ENCODE measurements at places on chromosomes 7 and 10.

DNA sequence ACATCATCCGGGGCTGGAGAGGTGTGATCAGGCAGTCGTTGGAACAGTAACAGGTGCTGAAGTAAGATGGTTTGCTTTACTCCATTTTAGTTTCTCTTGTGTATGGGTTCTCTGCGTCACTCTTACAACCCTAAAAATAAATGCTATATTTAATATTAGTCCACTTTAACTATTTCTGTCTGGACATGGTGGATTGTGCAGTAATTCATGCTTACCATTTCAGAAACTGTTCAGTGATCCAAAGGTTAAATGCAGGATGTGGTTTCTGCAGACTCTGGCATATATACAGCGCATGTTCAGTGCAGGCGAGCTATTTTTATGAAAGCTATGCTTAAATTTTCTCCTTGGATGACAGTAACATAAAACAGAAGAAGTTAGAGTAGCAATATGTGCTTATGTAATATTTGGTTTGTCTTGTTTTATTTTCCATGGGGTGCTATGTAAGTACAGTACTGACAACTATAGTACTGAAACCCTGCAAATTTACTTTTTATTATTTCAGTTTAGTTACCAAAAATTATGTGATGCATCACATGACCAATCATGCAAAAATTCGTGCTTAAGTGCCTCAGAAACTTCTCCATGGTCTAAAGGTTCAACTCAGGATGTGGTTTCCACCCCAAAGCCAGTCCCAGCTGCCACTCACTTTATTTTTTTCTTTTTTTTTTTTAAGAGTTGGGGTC lies 46.6 kb upstream of the GRID1 start:
- no peak for DNase-seq

GRCh38 chr7:69598081-69598486 lies at the start of gene AUTS2:
Gene AUTS2, plus strand, starts transcription at chr7:69598475. Its CDS starts 1,179 bp downstream, at chr7:69599654.
- DNase-seq, result peak; percentile 88

DNA sequence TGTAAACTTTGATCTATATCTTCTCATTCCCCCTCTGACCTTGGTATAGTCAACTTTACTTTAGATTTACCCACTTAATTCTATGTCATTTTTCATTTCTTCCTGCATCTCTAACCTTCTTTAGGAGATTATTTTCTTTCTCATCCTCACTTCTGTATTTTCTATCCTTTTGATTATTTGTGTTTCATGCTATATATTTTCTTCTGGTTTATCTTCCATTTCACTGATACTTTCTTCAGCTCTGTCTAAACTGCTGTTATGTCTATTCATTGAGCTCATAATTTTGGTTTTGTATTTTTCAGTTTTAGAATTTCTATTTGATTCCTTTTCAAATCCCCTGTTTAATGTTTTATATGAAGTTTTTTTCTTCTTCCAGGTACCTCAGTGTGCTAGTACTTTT lies 171.1 kb upstream of the LYZL1 start:
- no peak for DNase-seq

- no peak for DNase-seq
These were observed 179.9 kb downstream of the PTPRN2 start for GRCh38 chr7:158407581-158408317.

DNA sequence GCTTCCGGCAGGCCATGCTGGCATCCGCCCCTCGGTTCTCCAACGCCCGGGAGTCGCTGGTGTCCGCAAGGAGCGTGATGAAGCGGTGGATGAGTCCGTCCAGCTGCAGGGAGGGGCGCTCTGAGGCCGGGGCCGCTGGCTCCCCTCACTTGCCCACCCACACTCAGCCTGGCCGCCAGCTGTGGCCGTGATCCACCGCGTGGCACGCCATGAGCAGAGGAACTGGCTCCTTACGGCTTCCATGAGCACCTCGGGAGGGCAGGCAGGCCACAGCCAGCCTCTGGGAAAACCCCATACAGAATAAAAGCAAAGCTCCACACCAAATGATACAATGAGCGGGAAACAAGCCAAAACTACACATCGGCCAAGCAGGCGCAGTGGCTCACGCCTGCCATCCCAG lies 15.5 kb upstream of the MICALL2 start:
- no peak for DNase-seq

- DNase-seq, result no peak
These were observed 85.1 kb upstream of the LANCL2 start for GRCh38 chr7:55280031-55280454.

GRCh38 chr7:22066522-22066921 lies 120.8 kb upstream of the CDCA7L start:
- no peak for DNase-seq

DNA sequence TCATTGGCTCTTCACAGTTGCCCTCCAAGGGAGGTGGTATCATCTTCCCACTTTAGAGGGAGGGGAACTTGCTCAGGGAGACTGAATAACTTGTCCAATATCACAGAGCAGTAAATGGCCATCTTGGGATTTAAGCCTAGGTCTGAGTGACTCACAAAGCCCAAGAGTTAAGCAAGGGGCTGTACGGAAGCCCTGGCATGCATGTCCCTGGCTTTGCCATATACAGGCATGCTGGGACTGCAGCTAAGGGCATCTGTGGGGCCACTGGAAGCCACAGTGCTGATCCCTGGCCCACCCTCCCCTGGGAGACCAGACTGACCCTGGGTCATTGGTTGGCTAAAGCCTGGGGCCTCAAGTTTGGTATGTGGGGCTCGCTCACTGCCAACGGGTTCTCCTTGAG lies 3.1 kb downstream of the VSIR start:
- no peak for DNase-seq

DNA sequence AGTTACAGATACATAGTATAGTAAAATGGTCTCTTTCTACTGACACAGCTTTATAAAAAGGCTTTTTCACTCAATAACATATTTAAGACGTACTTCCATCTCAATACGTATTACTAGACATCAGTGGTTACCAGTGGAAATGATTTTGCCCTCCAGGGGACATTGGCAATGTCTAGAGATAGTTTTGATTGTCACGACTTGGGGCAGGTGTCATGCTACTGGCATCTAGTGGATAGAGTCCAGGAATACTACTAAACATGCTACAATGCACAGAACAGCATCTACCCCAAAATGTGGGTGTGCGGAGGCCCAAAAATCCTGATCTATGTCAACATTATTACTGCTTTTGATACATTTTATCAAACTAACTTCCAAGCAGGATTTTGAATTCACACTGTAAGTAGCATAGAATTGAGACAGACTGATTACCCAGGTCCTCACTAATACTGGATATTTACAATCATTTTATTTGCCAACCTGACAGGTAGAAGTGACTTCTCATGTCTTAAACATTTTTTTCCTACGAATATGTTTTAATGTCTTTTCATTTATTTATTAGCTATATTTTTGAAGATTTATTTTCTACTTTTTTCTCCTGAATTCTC lies 53.8 kb downstream of the HGF start:
- DNase-seq, result no peak
